ENCODE measurements at places on chromosomes 16 and 17.

GRCh38 chr16:53945996-53946395 lies 242.0 kb downstream of the FTO start:
- no peak for DNase-seq

DNA sequence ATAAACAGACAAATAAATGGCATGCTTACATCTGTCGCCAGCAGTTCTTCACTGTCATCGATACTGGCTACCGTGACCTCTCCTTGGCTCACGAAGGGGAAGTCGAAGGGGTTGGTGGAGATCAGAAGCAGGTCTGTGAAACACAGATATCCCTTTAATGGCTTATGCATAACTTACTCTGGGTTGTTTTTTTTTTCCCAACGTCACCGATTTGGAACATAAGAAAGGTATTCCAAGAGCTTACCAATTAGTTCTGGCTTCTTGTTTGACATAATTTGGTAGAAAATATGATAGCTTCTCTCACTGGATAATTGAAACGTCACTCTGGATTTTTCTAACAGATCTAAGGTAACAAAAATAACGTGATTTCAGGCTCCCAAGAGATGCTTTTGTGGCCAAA lies 18.2 kb downstream of the MYH13 start:
- DNase-seq: no peak

DNA sequence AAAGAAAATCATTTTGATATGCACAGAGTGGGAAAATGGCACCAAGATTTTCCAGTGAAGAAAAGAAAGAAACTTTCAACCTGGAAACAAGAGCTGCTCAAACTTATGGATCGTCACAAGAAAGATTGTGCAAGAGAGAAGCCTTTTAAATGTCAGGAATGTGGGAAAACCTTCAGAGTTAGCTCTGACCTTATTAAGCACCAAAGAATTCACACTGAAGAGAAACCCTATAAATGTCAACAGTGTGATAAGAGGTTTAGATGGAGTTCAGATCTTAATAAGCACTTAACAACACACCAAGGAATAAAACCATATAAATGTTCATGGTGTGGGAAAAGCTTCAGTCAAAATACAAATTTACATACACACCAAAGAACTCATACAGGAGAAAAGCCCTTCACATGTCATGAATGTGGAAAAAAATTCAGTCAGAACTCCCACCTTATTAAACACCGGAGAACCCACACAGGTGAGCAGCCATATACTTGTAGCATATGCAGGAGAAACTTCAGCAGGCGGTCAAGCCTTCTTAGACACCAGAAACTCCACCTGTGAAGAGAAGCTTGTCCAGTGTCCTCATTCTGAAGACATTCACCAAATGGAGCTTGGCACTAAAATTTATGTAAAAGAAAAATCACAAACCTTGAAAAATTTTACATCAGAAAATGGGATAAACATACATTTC lies 12.2 kb downstream of the ZNF75A start:
- DNase-seq: no peak

DNA sequence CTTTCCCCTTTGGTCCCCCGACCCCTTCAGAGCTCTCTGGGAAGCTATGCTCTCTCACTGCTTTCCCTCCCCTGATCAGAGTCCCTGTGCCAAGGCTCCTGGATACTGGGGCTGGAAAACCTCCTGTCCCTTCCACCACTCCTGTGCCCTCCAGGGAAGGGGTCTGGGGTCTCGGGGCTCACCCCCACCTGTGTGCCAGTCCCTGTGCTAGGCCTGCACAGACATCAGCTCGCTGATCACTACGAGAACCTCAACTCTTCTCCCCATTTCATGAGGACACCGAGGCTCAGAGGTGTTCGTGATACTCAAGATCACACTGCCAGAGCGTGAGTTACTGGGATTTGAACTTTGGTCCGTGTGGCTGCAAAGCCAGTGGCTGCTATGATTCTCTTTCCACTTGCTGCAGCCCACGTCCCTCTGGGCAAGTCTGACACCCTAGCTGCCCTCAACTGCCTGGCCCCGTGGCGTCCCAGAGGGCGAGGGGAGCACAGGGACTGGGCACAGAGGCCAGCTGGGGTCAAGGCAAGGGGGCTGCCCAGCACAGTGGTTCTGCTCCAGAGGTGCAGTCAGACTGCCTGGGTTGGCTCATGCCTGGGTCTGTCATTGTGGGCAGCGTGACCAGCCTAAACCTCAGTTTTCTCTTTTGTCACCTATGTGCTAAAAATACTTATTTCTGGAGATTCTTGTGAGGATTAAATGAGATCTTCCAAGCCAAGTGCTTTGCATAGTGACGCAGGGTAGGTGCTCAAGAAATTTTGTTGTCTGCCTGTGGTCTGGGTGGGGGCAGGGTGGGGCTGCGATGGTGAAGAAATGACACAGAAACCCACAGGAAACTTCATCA lies 43.8 kb upstream of the TOB1 start:
- peak; percentile 47 for DNase-seq

GRCh38 chr16:9446471-9447194 lies 355.2 kb downstream of the HAPSTR1 start:
- no peak for DNase-seq

GRCh38 chr17:64276961-64277505 lies 14.0 kb upstream of the TEX2 start:
- no peak for DNase-seq
